ENCODE measurements at places on chromosomes 16 and 17.

- no peak for DNase-seq
Measured at GRCh38 chr17:42198897-42199296, 4.6 kb upstream of the GHDC start.

DNA sequence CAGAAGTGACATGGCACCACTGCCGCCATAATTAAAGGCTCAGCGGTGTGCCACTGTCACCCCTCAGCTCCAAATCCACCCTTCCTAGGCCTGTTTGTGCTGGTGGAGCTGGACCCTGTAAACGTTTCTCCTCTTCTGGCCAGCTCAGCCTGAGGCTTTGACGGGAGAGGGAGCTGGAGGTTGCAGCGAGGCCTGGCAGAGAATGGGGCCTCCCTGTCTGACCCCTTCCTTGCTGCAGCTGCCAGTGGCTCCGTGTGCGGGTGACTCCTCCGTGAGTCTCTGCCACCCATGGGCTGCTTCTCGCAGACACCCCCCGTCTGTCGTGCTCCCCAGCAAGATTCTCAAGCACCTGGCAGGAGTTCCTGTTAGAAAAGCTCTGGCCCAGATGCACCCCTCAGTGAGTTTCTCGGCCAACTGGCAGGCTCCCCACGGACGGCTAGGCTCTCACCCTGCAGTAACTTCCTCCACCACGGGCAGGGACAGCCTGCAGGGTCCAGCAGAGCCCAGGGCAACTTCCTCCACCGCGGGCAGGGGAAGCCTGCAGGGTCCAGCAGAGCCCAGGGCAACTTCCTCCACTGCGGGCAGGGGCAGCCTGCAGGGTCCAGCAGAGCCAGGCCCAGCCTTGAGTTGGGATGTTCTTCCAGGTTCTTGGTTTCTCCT, 4.7 kb upstream of the CHMP6 start:
- no peak for DNase-seq

DNA sequence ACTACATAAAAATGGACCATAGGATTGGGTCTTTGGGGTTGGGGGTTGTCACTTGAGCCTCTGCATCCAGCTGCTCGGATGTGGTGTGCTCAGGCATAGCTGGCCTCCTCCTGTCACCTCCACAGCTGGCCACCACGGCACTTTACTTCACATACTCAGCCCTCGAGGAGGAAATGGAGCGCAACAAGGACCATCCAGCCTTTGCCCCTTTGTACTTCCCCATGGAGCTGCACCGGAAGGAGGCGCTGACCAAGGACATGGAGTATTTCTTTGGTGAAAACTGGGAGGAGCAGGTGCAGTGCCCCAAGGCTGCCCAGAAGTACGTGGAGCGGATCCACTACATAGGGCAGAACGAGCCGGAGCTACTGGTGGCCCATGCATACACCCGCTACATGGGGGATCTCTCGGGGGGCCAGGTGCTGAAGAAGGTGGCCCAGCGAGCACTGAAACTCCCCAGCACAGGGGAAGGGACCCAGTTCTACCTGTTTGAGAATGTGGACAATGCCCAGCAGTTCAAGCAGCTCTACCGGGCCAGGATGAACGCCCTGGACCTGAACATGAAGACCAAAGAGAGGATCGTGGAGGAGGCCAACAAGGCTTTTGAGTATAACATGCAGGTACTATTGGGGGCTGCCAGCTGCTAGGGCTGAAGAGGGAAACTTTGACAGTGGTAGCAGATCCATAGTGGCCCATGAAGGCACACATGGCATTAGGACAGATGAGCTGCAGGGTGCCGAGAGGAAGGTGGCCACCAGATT, 30.8 kb downstream of the CDIP1 start:
- DNase-seq: peak; percentile 89

GRCh38 chr16:48136547-48137360, 19.0 kb downstream of the ABCC12 start:
- DNase-seq: no peak

- no peak for DNase-seq
Measured at GRCh38 chr16:2151188-2152091, 3.0 kb downstream of the RAB26 start.
